ENCODE measurements at places on chromosomes 3 and 15.

GRCh38 chr3:31025541-31025940 is 131.1 kb upstream of the GADL1 start:
- no peak for DNase-seq

- no peak for DNase-seq
Observed at GRCh38 chr3:112654492-112654891, 13.5 kb upstream of the CCDC80 start.

DNA sequence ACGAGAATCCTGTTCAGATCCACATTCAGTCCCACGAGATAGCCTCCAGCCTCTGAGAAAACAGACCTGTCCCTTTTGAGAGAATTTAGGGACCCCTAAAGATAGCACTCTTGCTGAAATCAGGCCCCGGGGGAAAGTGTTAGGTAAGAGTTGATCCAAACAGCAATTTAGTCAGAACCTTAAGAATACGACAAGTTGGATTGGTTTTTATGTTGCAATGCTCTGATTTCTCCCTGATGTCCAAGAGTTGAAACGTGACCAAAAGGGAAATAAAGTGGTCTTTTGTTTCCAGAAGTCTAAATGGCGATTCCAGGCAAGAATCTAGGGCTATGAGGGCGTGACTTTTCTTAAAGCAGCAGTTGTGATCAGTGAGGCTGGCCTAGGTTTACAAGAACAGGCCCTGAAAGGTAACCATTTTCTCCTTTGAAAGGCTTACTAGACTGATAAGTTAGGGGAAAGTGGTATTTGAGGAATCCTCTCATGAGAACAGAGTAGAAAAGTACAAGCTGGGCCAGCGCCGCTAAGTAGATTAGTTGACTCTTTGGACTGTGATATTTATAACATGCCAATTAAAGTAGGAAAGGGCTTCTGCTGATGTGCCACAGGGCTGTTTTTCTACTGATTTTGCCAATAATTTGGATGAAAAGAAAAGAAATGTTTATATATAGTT is 4.9 kb downstream of the MAN2A2 start:
- DNase-seq = no peak

DNA sequence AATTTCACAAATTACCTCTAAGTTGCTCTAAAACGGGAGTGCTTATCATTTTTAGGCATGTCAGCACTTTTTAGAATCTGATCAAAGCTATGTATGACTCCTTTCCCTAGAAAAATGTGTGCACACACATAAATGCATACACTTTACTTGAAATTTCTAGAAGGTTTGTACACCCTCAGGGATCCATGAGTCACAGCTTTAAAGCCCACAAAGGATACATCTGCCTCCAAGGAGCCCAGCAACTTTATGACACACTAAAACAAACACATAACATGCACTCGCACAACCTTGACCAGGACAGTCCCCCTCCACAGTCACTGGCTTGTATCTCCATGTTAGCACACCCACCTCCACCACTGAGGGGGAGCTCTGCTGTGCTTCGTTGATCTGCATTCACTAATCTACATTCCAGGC is 722.0 kb upstream of the CFAP20DC start:
- no peak for DNase-seq

DNA sequence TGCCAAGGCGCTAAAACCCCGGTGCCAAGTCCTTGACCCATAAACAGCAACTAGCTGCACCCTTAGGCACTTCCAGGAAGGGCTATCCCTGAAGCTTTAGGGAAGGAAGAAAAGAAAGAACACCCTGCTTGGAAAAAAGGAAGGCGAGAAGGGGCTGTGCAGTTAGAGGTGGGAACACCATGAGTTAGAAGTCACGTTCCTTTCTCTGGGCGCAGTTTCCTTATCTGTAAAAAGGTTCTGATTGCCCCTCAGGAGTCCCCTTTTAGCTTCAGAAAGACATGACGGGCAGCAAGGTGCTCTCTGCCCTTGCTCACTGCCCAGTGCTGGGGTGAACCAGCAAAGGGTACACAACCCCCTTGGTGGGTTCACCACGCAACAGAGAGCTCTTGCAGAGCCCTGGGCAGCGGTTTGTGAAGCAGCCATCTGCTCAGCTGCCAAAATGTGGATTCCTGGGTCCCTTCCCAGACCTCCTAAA is 798 bp downstream of the GCHFR start:
- no peak for DNase-seq

DNA sequence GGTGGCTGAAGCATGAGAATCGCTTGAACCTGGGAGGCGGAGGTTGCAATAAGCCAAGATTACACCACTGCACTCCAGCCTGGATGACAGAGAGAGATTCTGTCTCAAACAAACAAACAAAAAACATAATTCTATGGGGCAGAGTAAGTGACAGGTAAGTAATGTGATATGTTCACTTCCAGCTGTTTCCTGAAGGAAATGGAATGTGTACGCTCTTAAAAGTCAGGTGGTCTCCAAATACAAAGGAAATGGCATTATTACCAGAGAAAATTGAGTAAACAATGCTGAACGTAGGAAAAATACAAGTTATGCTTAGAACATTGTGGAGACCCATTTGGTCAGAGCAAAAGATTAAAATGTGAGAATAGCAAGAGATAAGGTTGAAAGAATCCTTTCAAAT is 278.5 kb downstream of the SCAPER start:
- no peak for DNase-seq

DNA sequence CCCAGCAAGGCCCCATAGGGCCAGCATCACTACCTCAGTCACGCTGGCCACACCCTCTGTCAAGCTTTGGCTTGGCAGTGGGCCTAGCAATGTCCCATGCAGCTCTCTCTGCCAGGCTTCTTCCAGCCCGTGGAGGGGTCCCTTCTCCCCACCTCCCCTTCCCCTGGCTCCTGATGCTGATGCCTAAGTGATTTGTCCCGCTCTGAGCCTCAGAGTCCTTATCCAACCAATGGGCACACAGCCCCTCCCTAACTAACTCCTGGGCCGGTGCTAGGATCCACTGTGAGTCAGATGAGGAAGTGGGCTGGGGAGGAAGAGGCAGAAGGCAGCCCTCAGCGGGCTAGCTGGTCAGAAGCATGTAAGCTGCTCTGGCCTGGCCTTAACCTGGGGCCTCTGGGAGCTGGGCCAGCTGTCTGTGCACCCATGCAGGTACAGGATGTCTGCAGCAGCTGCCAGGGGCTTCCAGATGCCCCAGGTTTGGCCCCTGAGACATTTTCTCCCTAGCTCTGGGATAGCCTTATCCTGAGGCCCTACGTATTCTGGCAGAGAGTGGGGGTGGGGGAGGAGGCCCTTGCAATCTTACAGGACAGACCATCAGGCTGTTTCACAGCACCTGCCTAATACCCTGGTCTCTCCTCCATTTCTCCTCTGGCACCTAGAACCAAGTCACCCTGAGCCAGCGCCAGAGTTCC is 740 bp upstream of the ZBTB47 start:
- DNase-seq = no peak

DNA sequence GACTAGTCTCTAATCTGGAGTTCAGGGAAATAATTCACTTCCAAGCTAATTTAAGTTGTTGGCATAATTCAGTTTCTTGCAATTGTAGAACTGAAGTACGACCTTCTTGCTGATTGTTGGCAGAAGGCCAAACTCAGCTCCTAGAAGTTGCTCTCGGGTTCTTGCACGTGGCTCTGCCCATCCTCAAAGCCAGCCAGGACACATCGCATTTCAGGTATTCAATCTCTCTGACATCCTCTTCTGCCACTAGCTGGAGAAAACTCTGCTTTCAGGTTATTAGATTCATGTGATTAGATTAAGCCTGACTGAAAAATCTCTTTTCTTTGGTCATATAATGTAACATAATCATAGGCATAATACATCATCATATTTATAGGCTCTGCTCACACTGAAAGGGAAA is 362.0 kb downstream of the ZPLD1 start:
- no peak for DNase-seq

- DNase-seq = no peak
Observed at GRCh38 chr3:167116120-167116922, 263.8 kb downstream of the ZBBX start.
